DMS153 (cell line): ENCODE measurements at places on chromosomes 2 and 18.
A peak's percentile ranks its signal among the peaks of the same experiment; 100 is the strongest.

- DNase-seq, result no peak
Observed at GRCh38 chr2:210586381-210586780, 30.0 kb downstream of the CPS1 start.

- DNase-seq, result no peak
Observed at GRCh38 chr18:12991821-12992179, 638 bp downstream of the CEP192 start.

GRCh38 chr18:41955688-41956087, 654 bp downstream of the PIK3C3 start:
- no peak for DNase-seq

DNA sequence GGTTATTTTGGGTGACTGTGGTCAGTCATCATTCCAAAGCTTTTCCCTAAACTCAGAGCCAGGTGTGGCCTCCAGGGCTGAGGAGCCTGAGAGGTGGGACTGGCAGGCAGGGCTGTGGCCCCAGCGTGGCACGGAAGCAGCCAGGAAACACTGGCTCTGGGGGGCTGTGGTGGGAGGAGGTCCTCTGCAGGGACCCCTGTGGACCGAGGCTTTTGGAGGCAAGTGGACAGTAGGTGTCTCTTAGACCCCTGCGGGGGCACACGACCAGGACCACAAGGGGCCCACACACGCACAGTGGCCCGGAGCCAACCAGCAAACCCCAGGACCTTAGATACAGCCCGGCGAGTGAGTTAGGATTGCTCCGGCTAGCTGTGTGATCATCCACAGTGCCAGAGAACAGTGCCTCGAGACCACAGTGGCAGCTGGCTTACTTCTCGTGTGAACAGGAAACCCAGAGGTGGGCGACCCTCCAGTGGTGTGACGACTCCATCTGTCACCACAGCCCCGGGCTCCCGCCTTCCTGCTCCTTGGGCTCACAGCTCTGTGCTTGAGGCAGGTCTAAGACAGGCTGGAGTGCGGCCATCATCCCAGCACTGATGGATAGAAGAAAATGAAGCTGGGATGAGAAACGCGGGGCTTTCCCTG, 1.6 kb upstream of the RTP5 start:
- no peak for DNase-seq

DNA sequence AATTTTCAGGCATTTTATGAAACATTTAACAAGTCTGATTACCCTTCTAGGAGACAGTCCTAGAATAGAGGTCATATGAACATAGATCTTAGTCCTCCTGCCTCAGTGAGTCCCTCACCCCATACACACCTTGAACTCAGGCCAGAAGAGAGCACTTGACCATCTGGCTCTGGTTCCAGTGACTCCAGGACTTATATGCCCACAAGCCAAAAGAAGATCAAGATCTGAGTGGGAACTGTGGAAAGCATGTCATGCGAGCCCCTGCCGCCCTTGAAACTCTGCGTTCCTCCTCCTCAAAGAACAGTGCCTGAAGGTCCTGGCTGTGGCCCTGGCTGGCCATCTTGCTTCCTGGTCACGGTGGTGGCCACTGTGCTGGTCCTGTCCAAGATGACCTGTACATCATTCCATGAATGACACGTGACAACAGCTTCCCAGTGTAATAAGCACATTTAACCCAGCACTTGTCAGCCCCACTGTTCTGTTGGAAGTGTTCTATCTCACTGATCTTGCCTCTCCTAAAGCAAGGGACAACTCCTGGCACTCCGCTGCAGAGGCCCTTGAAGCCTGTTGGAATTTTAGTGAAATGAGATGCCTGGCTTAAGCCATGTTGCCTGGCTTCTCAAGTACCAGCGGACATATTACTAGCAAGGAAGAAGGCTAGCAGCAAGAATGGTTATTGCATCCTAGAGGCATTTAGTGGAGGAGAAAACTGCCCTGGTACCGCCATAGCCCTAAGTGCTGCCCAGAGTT, 17.6 kb downstream of the TTC32 start:
- no peak for DNase-seq

DNA sequence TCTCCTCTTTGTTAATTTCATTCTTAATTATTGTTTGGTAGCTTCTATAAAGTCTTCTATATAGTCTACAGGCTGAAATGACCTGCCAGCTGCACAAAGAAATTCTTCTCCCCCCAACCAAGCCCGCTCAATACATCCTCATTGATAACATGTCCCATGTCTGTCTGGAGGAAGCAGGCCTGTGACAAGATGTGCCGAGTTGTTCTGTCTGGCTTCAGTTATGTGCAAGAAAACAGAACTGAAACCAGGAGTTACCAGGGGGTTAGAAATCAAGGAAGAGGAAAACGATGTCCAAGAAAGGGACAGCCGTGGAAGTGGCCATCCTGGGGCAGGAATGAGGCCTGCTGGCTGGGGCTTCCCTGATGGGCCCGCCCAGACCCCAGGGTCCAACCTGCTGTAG, 57.6 kb downstream of the MTCL1 start:
- DNase-seq, result no peak

DNA sequence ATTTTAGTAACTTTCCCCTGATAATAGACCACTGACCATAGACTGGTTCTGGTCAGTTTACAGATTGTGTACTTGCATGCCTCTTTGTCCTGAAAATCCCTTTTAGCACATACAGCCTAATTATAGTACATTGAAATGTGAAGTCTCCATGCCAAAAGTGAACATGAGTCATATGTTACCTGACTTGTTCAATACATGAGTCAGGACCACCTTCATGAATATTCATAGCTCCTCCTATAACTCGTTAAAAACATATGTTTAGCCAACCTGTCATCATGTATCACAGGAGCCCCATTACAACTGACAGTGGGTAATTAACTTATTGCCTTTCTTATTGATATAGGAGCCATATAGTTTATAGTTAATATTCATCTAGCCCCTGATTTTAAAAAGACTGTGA, 78.6 kb downstream of the SH3YL1 start:
- no peak for DNase-seq

- DNase-seq, result no peak
Observed at GRCh38 chr18:62663731-62664336, 51.5 kb upstream of the PHLPP1 start.

DNA sequence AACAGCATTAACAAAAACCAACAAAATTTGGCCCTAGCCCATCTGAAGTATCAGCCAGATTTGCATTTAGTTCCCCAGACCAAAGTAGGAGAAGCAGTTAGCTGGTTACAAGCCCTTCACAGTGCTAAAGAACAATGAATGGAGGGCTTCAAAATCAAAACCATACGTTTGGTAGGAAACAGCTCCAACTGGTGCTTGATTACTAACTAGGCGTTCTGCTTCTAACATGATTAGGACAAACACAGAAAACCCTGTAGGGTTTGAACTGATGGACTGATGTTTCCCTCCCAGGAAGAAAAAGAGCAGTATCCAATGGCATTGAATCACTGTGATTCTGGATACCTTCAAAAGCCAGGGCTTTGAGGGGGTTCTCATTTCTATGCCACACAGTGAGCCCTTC, 20.5 kb upstream of the STAT4 start:
- no peak for DNase-seq

GRCh38 chr2:97673915-97674283, 4.4 kb downstream of the C2orf92 start:
- DNase-seq, result peak; percentile 27

- peak; percentile 24 for DNase-seq
Observed at GRCh38 chr2:240868286-240869108, at the start of gene AGXT. TSS of gene AGXT (plus strand) at chr2:240868824. CDS start at chr2:240868866, 42 bp downstream.

- DNase-seq, result no peak
Observed at GRCh38 chr2:127685410-127686080, 10.2 kb upstream of the LIMS2 start.

DNA sequence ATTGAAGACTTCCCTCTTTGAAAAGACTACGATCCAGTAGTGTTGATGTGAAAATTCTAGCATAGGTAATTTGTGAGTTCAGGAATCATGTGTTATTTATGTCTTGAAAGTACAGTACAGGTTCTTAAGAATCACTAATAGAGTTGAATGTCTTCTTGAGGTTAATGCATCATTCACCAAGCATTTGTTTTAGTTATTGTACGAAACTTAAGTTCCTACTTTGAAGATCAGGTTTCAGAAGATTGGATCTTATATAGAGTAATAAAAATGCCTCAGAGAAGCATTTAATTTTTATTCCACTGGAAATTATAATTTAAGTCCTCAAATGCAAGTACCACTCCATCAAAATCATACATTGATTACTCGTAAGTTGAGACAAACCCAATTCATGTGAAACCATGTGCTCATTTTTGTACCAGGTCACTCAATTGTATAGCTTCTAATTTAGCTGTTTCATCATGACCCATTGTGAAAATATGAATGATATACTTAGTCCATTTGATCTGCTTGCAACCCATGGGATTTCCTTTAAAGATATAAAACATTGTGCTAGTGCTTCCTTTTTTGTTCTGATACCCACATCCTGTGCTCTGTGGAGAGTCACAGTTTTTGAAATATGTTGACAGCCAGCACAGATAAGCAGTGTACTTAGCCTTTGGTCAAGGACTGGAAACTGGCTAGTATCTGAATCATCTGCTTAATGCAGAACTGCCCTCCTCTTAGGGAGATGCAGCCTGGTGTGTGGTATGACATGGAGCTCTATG, 22.5 kb upstream of the RAB27B start:
- DNase-seq, result no peak

DNA sequence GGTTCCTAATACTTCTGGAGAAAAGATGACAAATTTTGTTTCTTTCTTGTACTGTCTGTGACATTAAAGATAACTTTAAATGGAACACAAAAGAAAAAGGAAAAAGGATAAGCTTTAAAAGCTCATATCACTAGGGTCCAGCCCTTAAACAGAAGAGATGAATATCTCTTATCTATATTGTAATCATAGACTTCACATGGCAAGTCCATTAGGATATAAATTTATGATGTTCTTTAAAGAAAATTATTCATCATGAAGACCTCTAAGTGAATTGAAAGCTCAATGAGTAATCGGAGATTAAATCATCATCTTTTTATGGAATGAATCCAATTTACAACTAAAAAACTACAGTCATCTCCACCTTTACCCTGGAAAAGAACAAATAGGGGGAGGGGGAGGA, 111.6 kb upstream of the SATB2 start:
- no peak for DNase-seq

GRCh38 chr2:130846233-130846632, 9.5 kb downstream of the ARHGEF4 start:
- no peak for DNase-seq

GRCh38 chr2:111108745-111109271, 11.9 kb upstream of the BCL2L11 start:
- no peak for DNase-seq

DNA sequence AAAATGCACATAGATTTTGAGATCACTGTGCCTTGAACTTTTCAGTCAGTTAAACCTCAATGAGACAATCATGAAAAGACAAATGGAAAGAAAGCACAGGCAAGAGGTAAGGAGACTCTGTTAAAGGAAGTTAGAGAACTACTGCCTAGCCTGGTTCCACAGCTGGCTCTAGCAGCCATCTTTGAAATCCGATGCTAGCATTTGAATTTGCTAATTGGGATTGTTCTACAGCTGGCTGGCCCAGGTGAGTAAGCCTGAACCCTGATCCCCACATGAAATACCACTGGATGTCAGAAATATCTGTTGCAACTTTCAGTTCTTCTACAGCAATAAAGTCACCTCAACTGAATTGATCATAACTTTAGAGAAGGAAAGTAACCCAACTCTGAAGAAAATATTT, 315.2 kb upstream of the CHAC2 start:
- DNase-seq, result no peak

DNA sequence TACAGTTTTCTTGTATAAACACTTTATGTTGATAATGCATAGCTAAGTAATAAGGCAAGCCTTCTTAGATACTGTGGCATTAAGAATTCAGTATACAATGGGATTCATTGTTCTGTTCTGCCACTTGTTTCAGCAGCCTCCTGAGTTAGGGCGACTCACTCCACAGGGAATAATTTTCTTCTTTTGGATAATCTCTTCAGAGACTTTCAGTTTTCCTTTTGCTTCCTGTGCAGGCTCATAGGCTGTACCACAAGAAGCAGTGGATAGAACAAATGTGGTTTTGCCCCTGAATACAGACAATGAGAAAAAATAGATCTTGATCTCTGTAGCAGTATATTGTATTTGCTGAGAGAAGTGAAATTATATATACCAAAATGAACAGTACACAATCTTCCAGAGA, 298.0 kb downstream of the ZNF407 start:
- DNase-seq, result no peak

GRCh38 chr2:178271629-178272333, 77.5 kb downstream of the OSBPL6 start:
- DNase-seq, result no peak

DNA sequence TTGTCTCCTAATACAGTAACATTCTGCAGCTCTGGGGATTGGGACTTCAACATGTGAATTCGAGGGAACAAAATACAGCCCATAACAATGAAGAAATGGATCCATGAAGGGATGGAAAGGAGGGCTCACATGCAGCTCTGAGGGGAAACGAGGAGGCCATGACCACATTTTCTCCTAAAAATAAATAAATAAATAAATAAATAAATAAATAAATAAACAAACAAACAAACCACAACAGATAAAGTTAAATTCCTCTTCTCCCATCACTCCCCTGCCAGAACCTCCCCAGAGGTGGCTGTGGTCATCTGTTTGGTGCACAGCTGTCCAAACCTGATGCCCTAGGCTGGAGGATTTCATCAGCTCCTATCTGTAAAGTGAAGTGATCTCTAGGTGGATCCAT, 42.7 kb downstream of the MAL start:
- no peak for DNase-seq

- no peak for DNase-seq
Observed at GRCh38 chr2:69601179-69601612, 42.3 kb downstream of the AAK1 start.

DNA sequence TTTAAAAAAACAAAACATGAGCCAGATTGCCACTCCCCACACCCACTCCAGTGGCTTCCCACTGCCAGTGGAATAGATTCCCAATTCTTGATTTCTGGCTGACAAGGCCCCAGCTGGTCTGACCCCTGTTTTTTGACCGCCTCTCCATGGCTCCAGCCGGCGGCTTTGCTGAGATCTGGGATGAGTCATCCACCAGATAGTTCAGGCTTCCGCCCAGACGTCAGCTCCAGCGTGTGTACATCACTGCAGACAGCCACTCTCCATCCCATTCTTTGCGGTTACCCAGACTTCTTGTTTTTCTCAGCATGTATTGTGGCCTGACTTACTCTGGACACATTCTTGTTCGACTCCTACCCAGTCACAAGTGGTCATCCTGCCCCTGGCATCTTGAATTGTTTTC, 227.9 kb downstream of the GBX2 start:
- DNase-seq, result no peak

DNA sequence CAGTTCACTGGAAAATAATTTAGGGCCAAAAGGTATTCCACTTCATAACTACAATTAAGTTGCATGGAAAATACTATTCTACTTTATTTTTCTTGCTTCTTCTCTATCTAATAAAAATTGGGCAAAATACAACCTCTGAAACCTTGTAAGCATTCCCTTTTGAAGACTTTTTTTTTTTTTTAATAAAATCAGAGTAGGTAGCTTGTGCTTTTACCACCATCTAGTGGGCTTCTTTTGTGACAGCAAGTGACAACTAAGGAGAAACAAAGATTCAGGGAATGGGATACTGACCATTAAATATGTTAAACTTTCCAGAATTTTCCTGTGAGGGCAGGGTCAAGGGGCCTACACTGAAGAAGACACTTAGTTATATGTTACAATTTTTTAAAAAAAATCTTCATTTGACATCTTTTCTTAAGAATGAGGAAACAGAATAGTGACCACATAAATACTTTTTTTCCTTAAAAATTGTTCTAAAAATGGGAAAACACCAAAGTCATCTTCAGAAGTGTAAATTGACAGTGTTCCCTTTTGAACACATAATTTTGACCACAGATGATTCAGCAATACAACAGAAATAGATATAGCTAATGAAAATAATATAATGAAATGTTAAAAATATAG, 1183.2 kb upstream of the ACVR2A start:
- DNase-seq, result peak; percentile 8

GRCh38 chr2:198717451-198717850, 740.3 kb downstream of the SATB2 start:
- DNase-seq, result no peak
